ENCODE measurements at places on chromosomes 12 and 14.
A peak's percentile ranks its signal among the peaks of the same experiment; 100 is the strongest.

- no peaks in the 10 kb centered on the region for H3K4me1 ChIP-seq
- no peak for DNase-seq
- no peak overlapping the region for H3K4me3 ChIP-seq
- no peaks in the 10 kb centered on the region for H3K36me3 ChIP-seq
- H3K27me3 ChIP-seq: no peaks in the 10 kb centered on the region
These were observed 392.0 kb downstream of the LRIG3 start for GRCh38 chr12:58528271-58528670.

GRCh38 chr12:101539148-101539547, 55.6 kb upstream of the MYBPC1 start:
- no peak overlapping the region for H3K4me3 ChIP-seq
- no peak overlapping the region for H3K27ac ChIP-seq
- no peak for DNase-seq
- H3K4me1 ChIP-seq: no peaks in the 10 kb centered on the region
- H3K36me3 ChIP-seq: no peaks in the 10 kb centered on the region

DNA sequence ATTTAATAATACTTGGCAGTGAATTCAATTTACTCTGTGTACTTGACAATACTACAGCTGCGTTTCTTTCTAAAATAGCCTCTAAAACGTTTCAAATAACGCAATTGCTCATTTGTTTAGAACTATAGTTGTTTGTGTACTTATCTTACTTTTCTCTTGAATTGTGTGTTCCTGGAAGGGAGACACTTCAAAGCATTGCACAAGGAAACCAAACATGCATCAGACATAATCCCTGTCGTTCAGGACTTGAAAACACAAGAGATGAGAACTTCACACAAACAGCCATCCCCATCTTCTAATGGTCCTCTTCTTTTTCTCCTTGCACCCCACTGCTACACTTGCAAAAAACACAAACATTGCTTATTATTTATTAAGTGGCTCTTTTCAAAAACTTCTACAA, 38.5 kb downstream of the PTGER2 start:
- H3K36me3 ChIP-seq: no peaks in the 10 kb centered on the region
- H3K4me3 ChIP-seq: peak overlapping the region; percentile 40
- peak overlapping the region; percentile 83 for H3K27ac ChIP-seq

DNA sequence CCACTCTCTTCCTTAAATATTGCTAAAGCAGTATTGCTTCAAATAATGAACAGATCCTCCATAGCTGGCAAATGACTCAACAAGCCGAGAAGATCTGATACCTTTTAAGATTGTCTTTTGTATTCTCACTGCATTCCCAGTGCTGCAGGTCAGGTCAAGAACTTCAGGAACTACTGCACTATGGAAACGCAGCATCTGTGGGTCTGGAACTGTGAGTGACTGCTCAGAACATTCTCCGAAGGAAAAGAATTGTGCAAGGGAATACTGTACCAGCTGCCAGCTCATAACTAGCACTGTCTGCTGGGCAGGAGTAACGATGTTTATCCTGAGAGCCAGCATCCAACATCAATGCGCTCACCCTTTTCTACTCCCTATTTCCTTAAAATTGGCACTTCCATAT, 348.0 kb upstream of the SOX5 start:
- no peaks in the 10 kb centered on the region for H3K36me3 ChIP-seq
- no peak overlapping the region for H3K27ac ChIP-seq
- H3K4me1 ChIP-seq: no peaks in the 10 kb centered on the region
- no peak overlapping the region for H3K4me3 ChIP-seq
- H3K27me3 ChIP-seq: no peaks in the 10 kb centered on the region
- DNase-seq: no peak

DNA sequence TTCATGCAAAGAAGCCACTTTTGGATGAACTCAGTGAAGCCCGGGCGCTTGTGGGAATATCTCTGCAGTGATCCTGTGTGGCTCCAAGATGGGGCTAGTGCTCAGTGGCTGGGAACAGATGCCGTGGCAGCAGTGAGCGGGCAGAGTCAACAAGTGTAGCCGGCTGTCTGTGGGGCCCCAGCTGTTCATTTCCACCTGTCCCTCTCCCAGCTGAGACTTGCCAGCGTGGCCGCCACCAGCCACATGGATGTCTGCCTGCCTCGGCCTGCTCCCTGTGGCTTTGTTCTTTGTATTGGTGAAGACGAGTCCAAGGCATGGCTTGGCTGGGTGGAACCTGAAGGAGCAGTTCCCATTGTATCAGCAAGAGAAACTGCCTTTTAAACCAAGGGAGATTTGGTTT, 77.3 kb downstream of the NOS1 start:
- no peak for DNase-seq
- no peak overlapping the region for H3K27ac ChIP-seq
- H3K36me3 ChIP-seq: no peaks in the 10 kb centered on the region
- H3K27me3 ChIP-seq: peaks cover 5% of the 10 kb centered on the region
- H3K4me3 ChIP-seq: no peak overlapping the region

- no peaks in the 10 kb centered on the region for H3K4me1 ChIP-seq
- no peaks in the 10 kb centered on the region for H3K36me3 ChIP-seq
- no peak overlapping the region for H3K4me3 ChIP-seq
These were observed 10.5 kb downstream of the SERPINA6 start for GRCh38 chr14:94312481-94313246.

GRCh38 chr12:102950107-102950949, 7.1 kb upstream of the ASCL1 start:
- H3K4me1 ChIP-seq: no peaks in the 10 kb centered on the region
- H3K4me3 ChIP-seq: no peak overlapping the region
- no peak for DNase-seq
- no peaks in the 10 kb centered on the region for H3K36me3 ChIP-seq

DNA sequence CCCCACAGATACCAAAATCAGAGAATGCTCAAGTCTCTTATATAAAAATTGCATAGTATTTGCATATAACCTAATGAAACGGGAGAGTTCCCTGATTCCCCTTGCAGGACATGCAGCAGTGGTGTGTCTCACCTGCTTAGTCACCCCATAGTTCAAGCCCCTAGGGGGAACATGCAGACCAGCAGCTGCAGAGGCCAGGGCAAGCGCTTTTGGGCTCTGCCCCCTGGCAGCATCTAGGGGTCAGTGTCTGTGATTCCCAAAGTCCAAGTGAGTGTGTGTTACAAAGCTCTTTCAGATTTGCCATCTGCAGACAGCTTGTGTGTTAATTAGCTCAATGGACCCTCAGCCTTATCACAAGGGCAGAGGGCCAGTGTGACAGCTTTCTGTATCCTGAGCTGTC, 110.1 kb downstream of the DNAI7 start:
- peaks cover 8% of the 10 kb centered on the region for H3K4me1 ChIP-seq
- H3K27ac ChIP-seq: no peak overlapping the region
- H3K27me3 ChIP-seq: no peaks in the 10 kb centered on the region
- DNase-seq: no peak

DNA sequence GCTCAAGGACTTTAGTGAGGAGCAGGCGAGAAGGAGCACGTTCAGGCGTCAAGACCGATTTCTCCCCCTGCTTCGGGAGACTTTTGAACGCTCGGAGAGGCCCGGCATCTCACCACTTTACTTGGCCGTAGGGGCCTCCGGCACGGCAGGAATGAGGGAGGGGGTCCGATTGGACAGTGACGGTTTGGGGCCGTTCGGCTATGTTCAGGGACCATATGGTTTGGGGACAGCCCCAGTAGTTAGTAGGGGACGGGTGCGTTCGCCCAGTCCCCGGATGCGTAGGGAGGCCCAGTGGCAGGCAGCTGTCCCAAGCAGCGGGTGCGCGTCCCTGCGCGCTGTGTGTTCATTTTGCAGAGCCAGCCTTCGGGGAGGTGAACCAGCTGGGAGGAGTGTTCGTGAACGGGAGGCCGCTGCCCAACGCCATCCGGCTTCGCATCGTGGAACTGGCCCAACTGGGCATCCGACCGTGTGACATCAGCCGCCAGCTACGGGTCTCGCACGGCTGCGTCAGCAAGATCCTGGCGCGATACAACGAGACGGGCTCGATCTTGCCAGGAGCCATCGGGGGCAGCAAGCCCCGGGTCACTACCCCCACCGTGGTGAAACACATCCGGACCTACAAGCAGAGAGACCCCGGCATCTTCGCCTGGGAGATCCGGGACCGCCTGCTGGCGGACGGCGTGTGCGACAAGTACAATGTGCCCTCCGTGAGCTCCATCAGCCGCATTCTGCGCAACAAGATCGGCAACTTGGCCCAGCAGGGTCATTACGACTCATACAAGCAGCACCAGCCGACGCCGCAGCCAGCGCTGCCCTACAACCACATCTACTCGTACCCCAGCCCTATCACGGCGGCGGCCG, 1.1 kb downstream of the PAX9 start:
- no peak overlapping the region for H3K4me3 ChIP-seq
- peaks cover 14% of the 10 kb centered on the region for H3K4me1 ChIP-seq
- H3K27me3 ChIP-seq: no peaks in the 10 kb centered on the region
- no peaks in the 10 kb centered on the region for H3K36me3 ChIP-seq

GRCh38 chr12:46410495-46410894, 37.9 kb upstream of the SLC38A2 start:
- DNase-seq: no peak
- no peak overlapping the region for H3K27ac ChIP-seq
- no peak overlapping the region for H3K4me3 ChIP-seq
- no peaks in the 10 kb centered on the region for H3K27me3 ChIP-seq
- no peaks in the 10 kb centered on the region for H3K36me3 ChIP-seq

DNA sequence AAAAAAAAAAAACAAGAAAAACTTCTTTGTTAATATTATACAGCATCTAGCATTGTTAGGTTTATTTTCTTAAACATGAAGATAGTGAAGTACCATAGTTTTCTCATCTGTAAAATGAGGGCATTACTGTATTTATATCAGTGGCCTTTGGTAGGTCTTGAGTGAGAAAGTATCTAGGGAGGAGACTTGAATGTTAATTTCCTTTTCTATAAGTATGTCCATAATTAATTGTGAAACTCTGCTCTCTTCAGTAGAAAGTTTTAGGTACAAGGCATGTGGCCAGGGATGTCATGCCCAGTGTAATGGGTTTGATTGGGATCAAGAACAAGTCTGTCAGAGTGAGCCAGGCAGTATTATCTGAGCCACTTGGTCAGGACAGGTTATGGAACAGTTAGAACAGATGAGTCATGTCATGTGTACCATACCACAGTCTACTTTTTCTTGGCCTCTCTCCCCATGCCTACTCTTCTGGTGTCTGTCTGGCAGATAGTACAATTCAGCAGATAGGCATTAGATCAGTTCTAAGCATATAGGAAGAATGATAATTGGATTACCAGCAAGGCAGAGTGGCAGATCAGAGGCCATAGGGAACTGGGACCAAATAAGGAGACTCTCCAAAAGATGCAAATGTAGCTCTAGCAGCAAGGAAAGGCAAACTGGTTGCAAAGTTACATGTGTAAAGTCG, 30.4 kb downstream of the FBXO34 start:
- 0 out of 2 replicates have a peak, but pooled peaks cover 8% of the 10 kb centered on the region for H3K36me3 ChIP-seq
- H3K27ac ChIP-seq: no peak overlapping the region
- no peak for DNase-seq
- no peaks in the 10 kb centered on the region for H3K27me3 ChIP-seq
- no peak overlapping the region for H3K4me3 ChIP-seq

GRCh38 chr12:6312529-6313325, 2.2 kb downstream of the PLEKHG6 start:
- H3K36me3 ChIP-seq: no peaks in the 10 kb centered on the region
- H3K4me1 ChIP-seq: no peaks in the 10 kb centered on the region
- H3K27me3 ChIP-seq: no peaks in the 10 kb centered on the region
- no peak for DNase-seq
- no peak overlapping the region for H3K4me3 ChIP-seq

- H3K27ac ChIP-seq: no peak overlapping the region
- no peaks in the 10 kb centered on the region for H3K36me3 ChIP-seq
- H3K4me1 ChIP-seq: no peaks in the 10 kb centered on the region
- no peaks in the 10 kb centered on the region for H3K27me3 ChIP-seq
These were observed 12.8 kb upstream of the MLEC start for GRCh38 chr12:120674097-120674636.

GRCh38 chr14:35607380-35607779, 73.4 kb downstream of the INSM2 start:
- H3K36me3 ChIP-seq: peaks cover 24% of the 10 kb centered on the region
- no peaks in the 10 kb centered on the region for H3K4me1 ChIP-seq
- H3K27me3 ChIP-seq: no peaks in the 10 kb centered on the region

GRCh38 chr14:62897771-62898170, 147.5 kb downstream of the KCNH5 start:
- no peak overlapping the region for H3K4me3 ChIP-seq
- no peaks in the 10 kb centered on the region for H3K27me3 ChIP-seq
- no peak for DNase-seq
- H3K36me3 ChIP-seq: no peaks in the 10 kb centered on the region

GRCh38 chr12:11144297-11144696, 9.9 kb upstream of the TAS2R30 start:
- H3K27me3 ChIP-seq: no peaks in the 10 kb centered on the region
- H3K4me3 ChIP-seq: no peak overlapping the region
- no peaks in the 10 kb centered on the region for H3K4me1 ChIP-seq
- H3K36me3 ChIP-seq: peaks cover 3% of the 10 kb centered on the region

DNA sequence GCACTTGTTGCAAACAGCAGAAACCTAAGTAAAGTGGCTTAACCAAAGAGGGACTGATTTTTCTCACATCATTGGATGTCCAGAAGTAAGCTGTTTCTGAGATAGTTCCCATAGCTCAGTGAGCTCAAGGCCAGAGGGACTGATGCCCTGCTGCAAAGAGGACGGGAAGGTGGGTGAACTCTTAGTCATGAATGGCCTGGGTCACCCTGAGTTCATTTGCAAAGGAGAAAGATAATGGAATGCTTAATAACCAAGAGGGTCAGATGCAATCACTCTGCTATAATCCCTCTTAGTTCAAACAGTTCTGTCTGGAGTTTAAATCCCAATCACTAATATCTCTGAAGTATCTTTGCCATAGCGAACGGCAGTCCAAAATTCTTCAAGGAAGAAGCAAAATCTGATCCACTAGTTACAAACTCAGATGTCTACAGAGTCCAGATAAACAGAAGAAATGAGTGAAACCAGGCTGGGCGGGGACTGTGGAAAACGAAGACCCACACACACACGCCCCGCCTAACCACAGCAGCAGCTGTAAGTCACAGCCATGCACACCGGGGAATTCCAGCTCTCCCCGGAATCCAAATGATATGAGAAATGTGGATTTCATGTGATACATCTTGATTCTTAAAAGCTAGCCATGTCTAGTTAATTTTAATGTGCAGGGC, 289.5 kb downstream of the TMEM132D start:
- no peak for DNase-seq
- H3K4me3 ChIP-seq: no peak overlapping the region
- no peaks in the 10 kb centered on the region for H3K27me3 ChIP-seq
- no peaks in the 10 kb centered on the region for H3K4me1 ChIP-seq
- no peak overlapping the region for H3K27ac ChIP-seq

DNA sequence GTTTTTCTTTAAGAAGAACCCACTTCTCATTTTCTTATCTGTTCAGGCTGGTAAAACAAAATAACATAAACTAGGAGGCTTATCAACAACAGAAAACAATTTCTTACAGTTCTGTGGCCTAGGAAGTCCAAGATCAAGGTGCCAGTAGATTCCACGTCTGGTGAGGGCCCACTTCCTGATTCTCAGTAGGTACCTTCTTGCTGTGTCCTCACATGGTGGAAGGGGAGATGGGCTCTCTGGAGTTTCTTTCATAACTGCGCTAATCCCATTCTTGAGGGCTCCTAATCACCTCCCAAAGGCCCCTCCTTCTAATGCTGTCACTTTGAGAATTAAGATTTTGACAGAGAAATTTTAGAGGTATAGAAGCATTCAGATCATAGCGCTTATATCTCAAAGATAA, 33.4 kb downstream of the TXNRD1 start:
- H3K4me1 ChIP-seq: no peaks in the 10 kb centered on the region
- H3K27ac ChIP-seq: no peak overlapping the region
- no peak overlapping the region for H3K4me3 ChIP-seq
- no peaks in the 10 kb centered on the region for H3K36me3 ChIP-seq
- no peaks in the 10 kb centered on the region for H3K27me3 ChIP-seq
